Esophagus squamous epithelium (tissue), 5 donors: ENCODE measurements at places on chromosomes 2 and 18.

DNA sequence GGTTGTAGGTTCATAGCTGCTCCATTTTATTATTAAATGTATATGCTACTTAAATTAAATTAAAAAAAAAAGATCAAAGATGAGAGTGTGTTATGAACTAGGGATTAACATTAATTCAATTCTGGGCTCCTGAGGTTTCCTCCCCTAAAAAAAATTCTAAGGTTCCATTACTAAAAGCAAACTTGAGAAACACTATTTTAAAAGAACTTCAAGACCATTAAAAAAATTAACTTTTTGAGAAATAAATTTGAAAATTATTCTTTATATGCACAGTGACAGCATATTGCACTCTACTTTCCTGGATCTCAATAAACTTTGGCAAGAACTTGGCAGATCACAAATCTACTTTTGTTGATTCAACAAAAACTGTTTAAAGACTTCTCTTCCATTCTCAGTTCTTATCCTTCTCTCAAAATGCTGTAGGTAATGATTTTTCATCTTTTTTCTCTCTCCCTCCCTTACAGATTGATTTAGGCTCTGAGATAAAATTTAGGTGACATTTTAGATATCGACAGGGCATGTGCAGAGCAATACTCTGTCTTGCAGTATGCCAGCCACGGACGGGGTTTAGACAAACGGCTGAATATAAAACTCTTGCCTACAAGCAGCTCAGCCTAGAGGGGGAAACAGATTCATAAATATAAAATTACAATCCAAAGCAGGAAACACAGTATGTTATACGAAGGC lies 592 bp upstream of the MARS2 start:
- DNase-seq = no peak

GRCh38 chr2:68710756-68711155 lies 23.9 kb upstream of the ARHGAP25 start:
- no peak for DNase-seq

DNA sequence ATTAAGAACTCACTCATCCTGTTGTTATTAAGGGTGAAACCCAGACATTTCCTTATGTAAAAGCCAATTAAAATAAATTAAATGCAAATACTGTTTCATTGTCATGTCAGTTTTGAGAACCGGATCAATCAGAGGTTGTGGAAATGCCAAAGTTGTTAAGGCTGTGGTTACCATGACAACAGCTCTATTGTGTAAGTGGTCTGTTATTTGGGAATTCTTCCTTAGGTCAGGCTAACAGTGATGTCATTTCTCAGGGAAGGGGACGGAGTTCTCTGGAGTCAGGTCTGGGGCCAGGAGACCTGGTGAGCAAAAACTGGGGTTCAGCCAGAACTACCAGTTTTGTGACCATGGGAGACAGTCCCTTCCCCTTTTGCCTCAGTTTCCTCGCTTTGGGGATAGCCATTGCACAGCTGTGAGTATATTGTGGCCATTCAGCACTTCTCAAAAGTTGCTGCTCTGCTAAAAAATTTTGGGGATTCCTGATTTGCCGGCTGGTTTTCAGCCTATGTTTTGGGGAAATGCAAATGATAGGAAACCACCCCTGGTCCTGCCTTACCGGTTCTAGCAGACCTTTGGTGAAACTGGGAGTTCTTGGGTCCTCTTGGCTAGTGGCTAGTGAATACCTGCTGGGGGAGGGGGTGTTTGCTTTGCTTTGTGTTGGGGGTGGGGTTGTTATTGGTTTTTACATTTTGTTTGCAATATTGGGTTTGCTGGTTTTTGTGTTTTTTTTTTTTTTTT lies 21.6 kb downstream of the HPCAL1 start:
- no peak for DNase-seq

DNA sequence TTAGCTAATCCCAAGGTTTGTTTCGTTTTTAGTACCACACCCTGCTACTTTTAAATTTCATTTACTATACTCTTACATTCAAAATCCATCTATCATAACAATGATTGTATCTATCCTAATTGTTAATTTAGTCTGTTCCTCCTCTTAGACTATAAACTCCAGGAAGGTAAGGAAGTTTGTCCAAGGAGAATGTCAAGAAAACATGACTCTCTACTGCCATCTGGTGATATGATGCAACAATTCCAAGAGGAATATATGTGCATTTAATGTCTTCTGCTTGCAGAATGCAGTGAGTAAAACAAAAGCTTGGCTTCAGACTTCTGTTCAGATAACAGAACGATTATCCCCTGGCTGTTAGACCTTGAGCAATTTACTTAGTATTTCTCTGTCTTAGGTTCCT lies 1267.1 kb downstream of the LRP1B start:
- DNase-seq = no peak

DNA sequence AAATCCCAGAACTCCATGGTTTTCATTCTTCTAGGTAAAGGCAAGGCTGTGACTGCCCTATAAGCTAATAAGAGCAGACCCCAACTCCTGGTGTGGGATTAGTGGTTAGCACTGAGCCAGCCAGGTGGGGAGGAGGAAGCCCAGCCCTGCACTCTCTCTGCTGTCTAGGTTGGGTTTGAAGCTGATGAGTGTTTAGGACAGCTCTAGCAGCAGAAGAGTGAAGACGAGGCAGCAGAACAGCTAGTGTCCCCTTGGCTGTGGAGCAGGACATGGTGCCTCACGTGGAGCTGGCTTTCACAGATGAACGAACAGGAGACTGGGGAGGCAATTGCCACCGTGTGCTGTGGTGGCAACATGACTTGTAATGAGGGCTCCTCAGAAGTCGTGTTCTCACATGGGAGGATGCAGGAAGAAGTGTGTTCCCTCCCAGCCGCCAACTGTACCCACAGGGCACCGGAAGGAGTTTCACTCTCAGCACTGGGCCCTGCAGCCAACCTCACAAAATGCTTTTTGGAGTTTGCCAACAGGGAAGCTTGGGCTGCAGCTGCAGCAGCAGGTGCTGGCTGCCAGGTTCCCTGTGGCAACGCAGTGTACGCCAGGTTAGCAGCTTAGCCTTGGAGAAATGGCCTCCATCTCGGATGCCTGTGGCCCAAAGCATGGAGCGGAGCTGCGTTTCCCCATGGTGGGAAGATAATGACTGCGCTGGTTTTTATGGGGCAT lies 328.2 kb downstream of the SETBP1 start:
- DNase-seq = no peak

DNA sequence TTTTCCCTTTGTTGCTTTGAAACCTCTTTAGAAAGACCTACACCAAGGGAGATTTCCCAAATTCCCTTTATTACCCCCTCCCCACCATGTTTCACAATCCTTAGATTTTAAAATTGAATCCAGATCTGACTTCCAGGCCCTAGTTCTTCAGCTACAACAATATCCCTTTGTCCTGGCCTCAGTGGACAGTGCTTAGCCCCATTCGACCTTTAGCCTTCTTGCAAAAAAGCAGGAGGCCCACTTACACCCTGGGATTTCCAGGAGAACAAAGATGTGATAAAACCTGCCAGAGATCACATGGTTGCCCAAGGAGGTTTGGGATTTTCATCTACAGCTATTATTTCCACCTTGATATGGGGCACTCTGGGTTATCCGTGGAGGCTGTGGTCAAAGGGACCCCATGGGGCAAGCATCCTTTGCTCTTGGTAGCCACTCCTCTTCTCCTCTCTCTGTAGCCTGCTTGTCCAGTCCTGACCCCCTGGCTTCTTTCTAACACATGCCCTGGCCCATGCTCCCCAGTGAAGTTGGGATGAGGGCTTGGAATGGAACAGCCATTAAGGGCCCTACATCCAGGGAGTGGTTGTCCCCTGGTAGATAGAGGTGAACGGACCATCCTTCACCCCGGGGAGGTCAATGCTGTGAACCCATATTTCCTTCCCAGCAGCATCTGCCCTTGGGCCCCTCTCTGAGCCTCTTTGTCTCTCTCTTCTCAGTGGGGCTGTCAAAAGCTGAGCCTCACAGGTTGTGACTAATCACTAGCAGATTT lies 267.4 kb downstream of the DYSF start:
- DNase-seq = no peak

DNA sequence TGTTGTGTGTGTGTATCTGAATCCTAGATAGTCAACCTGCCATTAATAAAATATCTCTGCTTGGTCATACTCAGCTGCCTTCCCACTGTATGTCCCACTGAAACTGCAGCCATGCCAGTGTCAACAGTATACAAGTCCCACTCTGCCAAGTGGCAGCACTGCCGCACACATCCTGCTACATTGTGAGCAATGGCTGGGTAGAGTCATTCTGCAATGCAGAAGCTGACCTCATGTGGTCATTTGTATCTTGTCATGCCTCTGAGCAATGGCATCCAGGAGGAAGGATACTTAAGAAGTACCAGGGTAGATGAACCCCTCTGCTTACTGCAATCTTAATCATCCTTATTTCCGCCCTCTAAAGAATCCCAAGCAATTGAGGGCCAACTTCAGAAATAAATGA lies 302.2 kb upstream of the DDX18 start:
- no peak for DNase-seq

GRCh38 chr2:132701810-132702209 lies 31.8 kb upstream of the LYPD1 start:
- no peak for DNase-seq

DNA sequence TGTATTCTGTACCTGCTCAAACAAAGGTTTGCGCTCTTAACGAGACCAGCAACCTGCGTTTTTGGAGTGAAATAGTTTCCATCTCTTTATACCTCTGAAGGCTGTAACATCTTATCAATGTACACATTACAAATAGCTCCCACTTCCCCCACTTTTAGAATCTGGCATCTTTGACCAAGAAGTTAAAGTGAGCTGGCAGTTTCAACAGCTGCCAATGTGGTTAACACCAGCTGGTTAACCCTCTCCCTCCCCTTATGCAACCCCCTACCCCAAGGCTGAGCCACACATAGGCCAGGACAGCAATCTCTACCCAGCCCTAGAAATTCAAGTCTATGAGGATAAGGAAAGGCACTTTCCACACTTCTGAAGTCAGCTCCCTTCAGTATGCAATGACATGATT lies 2.2 kb upstream of the SERTAD2 start:
- DNase-seq = no peak

GRCh38 chr2:198774576-198774975 lies 683.2 kb downstream of the SATB2 start:
- DNase-seq = no peak

- DNase-seq = no peak
These were observed 215.3 kb upstream of the COPS8 start for GRCh38 chr2:236870370-236870769.

GRCh38 chr2:40348665-40349064 lies 103.2 kb downstream of the SLC8A1 start:
- no peak for DNase-seq

DNA sequence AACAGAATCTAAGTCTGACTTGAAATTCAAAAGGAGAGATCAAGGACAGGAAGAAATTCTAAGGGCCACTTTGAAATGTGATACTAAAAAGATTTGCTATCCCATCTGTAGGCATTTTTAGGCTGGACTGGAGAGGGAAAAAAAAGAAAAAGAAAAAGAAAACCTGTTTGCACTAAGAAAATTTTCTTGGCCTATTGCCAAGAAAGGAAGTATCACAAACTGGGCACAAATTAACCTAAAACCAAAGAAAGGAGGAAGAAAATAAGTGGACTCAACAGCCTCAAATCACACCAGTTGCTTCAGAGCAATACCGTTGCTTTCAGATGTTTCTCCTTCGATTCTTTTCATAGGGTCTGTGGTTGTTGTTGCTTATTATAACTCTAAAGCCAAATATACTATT lies 287.9 kb upstream of the VRK2 start:
- no peak for DNase-seq

- DNase-seq = no peak
These were observed 30.6 kb downstream of the KLHL41 start for GRCh38 chr2:169540146-169540545.

DNA sequence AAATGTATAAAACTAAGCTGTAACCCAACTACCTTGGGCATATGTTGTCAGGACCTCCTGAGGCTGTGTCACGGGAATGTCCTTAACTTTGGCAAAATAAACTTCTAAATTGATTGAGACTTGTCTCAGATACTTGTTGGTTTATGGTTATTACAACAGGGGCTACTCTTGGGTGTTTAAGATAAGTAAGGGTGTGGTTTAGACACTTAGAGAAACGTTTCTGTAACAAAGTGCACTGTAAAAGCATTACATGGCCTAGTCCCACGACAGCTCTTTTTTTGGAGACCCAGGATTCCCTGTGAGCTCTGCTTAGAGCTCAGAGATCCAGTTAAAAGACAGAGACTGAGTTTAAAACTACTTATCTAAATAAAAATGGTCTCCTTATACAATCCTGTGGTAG lies 32.3 kb upstream of the LIPG start:
- no peak for DNase-seq

GRCh38 chr2:160411167-160411566 lies 82.4 kb downstream of the RBMS1 start:
- DNase-seq = no peak

DNA sequence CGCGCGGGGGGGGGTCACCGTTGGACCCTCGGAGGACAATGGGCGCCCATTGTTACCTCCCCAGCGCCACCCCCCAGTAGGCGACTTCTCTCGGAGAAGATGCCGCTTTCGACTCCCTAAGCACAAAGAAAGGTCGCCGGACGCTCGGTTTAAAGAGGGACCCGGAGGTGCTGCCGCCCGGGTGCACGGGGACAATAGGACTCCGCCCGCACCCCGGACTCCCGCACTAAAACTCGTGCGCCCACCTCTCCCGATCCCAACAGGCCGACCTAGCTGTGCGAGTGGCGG lies 318 bp upstream of the CDC42EP3 start:
- no peak for DNase-seq

DNA sequence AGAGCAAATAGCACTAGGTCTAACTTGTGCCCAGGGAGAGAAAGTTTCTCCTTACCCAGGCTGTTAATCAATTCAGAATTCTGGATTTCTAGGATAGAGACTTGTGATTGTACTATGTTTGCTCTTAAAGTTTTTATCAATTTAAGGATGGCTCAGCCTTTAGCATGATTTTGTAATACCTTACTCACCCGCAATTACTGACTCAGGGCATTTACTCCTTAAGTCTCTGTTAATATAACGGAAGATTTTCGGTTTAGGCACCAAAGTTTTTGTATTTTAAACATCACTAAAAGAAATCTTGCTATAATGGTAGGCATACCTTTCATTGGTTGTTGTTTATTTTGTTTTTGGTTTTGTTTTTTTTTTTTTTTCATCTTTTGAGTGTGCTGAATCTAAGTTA lies 358.2 kb downstream of the RBM43 start:
- no peak for DNase-seq
